ENCODE measurements at places on chromosomes 2 and 18.

DNA sequence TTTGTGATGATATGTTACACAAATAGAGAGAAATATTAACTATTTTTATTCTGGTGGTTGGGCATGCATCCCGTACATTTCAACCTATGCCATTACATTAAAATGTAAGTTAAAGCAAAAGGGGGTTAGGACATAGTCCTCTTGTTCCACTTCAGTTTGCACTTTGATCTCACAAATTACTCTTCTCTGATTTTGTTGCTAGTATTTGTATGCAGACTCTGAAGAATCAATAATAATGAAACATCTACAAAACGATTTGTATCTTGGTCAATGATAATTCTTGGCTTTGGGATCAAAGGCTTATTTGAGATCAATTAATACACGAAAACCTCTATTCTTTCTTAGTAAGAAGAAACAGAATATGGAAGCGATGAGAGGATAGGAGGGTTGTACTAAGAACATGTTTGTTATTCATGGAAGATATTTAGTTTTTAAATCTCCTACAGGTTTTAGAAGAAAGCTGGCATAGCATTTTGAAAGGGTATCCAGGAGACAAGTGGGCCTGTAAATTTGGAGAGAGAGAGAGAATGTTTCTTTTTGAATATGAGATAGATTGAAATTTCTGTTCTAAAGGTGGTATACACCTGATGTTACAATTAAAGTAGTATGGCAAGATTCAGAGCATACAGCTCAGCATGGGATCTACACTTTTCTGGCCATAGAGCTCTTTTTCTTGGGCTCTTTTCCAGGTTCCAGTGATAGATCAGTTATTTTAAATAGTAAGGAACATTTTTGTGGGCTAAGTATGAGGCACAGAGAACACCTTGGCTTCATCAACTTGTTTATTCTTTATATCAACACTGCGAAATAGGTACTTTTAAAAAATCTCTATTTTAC is 347.9 kb downstream of the PTPRM start:
- no peak for DNase-seq

GRCh38 chr2:224545884-224546644 is 39.1 kb downstream of the CUL3 start:
- DNase-seq, result no peak

DNA sequence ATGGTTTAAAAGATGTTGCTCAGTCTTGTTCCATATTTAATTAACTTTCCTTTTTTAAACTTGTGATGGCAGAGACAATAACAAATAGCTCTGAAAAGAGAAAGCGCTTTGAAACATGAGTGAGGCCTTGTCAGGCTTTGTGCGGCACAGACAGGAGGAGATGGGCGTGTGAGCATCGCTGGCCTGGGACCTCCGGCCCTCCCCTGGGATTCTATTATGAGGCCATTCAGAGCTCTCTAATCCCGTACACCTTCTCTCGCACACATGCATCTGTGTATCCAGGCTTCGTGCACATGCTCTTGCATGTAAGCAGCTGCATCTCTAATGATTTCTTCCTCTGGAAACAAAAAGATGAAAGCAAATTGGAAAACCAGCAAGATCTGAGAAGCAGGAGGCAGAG is 313.7 kb downstream of the ZNF521 start:
- DNase-seq, result no peak

- DNase-seq, result no peak
Measured at GRCh38 chr2:235468978-235469655, 24.7 kb upstream of the AGAP1 start.

- no peak for DNase-seq
Measured at GRCh38 chr2:160423126-160423525, 70.5 kb downstream of the RBMS1 start.

- no peak for DNase-seq
Measured at GRCh38 chr18:63336366-63337099, 17.0 kb upstream of the BCL2 start.

DNA sequence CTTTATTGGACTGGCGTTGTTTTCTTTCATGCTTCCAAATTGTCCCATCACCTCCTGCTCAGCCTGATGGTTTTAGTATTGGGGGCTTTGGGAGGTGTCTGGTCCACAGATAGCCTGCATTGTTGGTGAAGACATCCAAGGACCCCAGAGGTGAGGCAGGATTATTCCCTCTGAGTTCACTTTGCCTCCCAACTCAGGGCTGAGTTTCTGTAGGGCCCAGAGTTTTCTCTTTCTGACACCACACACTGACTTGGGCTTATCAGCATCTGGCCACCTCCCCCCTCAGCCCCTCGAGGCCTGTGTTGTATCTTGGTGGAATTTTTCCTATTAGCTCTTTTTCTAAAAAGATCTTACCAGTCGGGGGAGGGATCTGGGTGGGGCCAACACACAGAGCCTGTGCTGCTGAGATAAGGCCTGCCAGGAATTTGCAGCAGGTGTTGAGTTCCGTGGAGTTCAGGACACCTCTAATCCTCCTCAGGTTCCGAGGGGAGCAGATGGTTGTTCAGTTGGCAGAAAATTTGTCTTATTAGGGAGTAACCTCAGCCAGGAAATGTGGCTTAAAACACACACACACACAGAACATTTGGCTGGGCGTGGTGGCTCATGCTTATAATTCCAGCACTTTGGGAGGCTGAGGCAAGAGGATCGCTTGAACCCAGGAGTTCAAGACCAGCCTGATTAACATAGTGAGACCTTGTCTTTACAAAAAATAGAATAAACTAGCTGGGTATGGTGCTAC is 7.3 kb downstream of the EMILIN2 start:
- DNase-seq, result no peak

DNA sequence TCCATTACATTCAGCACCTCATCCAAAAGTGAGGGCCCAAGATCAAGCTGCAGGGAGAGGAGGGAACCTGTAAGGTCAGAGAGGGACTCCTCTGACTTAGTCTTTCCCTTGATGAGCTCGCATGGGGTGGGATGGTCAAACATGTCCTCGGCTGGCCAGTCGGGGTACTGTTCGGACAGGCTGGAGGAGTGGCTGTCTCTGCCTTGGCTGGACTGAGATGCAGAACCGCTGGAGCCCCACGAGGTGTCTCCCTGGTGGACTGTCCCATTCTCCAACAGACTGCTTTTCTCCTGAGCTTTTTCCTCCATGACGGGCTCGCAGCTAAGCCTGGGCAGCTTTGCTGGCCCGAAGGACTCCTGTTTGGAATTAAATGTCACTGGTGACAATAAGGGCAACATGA is 25.6 kb downstream of the CDC42EP3 start:
- DNase-seq, result no peak

GRCh38 chr2:54574107-54574859 is 118.2 kb downstream of the SPTBN1 start:
- DNase-seq, result no peak

DNA sequence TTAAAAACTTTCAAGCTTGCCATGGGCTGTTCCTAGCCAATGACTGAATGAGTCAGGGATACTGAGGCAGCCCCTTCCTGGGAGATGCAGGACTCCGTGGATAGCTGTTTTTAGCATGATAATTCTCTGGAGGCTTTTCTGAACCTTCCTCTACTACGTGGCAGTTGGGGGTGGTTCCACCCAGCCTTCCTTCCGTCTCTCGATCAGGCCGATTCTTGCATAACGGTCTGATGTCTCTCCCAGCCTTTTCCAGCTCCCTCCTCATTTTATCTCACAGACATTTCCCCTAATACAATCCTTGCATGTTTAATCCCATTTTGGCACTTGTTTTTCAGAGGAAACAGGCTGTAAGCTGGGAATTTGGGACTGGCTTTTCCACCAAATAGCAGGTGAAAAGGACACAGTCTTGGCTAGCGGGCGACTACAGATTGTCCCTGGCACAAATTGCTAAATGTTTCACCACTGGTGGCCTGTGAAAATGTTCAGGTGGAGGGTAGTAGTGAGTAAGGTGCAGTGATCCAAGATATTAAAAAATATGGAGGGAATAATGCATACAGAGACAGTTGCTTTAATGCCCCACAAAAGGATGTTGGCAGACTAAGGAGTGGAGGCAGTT is 21.0 kb upstream of the CTLA4 start:
- DNase-seq, result no peak

GRCh38 chr2:25480561-25480960 is 138.8 kb upstream of the DNMT3A start:
- no peak for DNase-seq

DNA sequence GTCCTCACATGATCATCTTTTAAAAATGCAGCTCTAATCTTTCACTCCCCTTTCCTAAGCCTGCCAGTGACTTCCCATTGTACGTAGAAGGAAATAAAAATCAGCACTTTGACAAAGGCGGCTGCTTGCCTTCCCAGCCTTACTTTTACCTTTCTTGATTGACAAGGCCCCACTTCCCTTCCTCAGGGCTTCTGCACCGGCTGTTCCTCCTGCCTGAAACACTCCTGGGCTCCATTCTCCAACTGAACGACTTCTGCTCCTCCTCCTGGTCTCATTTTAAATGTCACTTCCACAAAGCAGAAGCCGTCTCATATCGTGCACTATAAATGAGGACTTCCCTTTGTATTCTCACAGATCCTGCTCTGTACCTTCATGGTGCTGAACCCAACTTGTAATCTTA is 56.1 kb downstream of the OSBPL6 start:
- DNase-seq, result no peak

All from nephron progenitor cell (in vitro differentiated cells).